ENCODE measurements at places on chromosomes 3 and 15. TPM values are rescaled to one million over a fixed set of nuclear protein-coding genes. Genes with fewer than 3 reads are reported as not detected.

GRCh38 chr15:77860071-77860691 lies 217.3 kb downstream of the TBC1D2B start:
- no peak for DNase-seq

GRCh38 chr15:29675791-29676301 lies 146.4 kb downstream of the TJP1 start:
- no peak for DNase-seq

DNA sequence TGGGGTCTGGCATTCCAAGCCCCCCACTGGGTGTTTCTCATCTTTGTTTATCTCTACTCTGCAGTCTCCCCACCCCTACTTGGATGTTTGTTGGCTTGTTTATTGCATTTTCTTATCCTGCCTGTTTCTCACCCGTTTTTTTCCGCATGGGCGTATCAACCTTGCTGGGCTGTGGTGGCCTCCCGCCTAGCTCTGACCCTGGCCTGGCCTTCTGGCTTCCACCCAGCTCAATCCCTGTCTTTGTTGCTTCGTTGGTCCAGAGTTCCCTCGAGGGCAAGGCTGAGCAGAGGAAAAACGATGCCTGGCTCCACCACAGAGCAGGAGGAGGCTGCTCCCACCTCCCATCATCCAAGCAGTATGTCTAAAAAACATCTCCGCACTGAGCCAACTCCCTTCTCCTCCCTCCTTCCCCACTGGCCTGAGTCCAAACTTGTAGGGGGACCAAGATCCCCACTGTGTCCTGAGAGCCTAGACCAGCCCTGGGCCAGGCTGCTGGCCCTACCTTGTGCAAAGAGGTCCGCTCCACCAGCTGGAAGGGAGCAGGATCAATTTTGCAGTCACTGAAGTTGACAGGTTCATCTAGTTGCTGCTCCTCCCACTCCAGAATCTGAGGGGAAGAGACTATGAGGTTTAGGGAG lies 9.8 kb downstream of the CLCN2 start:
- DNase-seq = no peak

GRCh38 chr3:151262871-151263525 lies 15.3 kb downstream of the P2RY14 start:
- no peak for DNase-seq

DNA sequence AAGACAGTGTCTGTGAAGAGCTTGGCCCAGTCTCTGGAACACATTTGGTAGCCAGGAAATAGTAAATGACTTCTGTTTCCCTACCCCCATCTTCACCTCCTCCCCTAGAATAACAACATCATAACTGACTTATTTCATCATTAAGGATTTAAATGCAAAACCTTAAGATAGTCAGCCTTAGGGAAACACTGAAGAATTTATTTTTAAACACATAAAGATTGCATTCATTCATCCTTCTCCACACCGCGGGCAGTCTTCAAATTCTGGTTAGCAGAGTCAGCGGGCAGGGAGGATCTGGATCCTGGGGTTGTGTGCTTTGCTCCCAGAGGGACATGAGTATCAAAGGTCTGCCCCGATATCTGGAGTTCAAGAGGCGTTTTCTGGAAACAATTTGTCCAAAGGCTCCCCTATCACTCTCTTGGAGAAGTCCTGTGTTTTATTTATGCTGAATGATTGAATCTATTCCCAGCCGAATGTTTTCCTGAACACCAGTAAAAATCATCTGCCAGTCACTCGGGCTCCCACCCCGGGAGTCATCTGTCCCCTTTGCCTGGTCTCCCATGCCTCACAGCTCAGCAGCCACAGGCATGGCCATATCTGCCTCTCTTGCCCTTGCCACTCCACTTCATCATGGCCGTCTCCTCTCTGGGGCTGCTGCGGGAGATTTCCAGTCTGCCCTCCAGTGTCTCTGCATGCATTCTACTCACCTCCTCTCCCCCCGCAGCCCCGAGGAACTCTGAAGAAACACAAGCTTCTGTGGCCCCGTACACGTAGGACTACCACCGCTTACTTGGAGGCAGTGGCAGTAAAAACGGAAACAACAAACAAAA lies 234.7 kb upstream of the CTDSPL start:
- no peak for DNase-seq

DNA sequence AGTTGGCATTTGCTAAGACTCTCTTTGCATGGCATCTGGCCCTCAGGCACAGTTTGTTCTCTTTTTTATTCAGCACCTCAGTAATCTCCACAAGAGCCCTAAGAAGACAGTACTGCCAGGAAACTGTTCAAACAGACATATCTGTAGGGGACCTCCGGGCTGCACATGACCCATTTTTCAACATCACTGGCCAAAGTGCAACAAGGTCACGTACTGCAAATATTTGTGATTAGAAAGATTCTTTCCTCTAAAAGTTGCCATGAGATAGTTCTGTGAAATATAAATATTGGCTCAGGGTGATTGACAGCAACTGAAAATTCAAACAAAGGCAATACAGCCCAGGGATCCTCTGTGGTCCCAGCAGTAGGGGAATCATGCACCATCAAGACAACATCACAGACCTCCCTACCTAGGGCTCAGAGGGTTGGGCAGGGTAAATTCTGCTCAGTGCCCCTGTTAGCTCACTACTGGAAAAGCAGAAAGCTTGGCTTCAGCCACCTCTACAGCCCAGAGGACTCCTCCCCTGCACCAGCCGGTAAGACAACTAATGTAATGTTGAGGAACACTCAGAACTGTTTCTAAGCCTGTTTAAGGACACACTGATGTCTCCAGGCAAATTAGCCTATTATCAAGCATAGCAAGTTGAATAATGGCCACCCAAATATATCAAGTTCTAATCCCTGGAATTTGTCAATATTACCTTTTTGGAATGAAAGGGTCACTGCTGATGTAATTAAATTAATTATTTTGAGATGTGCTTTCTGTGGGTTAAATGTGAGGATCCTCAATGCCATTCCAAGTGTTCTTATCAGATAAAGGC lies 117.4 kb upstream of the LPP start:
- no peak for DNase-seq

DNA sequence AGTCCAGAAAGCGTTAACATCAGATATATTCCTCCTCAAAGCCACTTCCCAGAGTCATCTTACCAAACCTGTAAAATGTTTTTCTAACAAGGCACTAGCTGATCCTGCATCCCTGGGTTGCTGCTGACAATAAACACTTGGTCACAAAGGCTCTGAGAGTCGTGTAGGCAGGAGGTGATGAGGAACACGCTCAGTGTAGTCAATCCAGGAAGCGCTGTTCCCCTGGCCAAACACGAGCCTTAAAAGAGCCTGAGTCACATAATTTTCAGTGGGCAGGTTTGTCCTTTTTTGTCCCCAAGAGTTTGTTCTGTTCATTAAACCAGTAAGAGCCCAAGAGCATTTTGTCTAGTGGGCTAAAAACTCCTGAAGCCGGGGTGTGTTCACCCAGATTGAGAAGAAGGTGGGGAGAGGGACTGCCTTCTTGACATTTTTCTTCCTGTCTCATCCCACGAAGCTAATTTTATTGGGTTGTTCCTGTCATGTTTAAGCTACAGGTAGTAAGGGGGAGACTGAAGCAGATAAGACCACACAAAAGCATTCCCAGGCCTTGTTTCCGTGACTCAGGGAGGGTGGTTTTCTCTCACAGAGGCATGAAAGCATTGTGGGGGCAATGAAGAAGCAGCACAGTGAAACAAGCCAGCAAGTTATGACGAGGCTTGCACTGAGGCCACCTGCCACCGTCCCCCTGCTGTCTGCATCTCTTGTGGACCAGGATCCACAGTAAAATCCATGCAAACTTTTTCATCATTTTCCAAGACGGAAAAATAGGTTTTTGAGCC lies 73.7 kb downstream of the FOXB1 start:
- no peak for DNase-seq

GRCh38 chr15:56913670-56914069 lies 4.8 kb upstream of the TCF12 start:
- no peak for DNase-seq

GRCh38 chr3:4655145-4656045 lies 162.2 kb downstream of the ITPR1 start:
- no peak for DNase-seq

DNA sequence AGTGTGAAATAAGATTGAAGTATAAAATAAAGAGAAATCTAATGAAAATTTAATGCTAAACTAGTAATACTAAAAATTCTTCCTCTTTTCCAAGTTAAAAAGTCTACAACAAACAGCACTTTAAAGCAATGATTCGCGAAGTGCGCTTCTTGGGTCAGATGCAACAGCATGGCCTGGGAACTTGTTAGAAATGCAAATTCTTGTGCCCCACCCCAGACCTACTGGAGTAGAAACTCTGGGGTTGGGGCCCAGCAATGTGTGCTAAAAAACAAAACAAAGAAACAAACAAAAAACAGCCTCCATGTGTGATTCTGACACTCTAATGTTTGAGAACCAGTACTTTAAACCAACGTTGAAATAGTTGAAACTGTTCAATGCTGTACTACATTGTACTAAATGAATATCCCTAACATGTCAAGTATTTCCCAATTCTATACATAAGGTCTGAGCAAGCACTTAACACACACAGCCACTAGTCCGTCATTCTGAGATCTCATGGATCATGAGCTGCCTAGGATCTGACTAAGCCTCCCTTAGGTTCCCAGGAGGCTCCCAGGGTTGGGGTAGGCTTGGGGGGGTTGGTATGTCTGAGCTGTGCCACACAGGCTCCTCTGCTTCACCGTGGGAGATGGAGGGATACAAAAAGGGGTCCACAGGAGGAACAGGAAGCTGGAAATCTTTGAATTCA lies 6.1 kb downstream of the RASGRP1 start:
- no peak for DNase-seq

DNA sequence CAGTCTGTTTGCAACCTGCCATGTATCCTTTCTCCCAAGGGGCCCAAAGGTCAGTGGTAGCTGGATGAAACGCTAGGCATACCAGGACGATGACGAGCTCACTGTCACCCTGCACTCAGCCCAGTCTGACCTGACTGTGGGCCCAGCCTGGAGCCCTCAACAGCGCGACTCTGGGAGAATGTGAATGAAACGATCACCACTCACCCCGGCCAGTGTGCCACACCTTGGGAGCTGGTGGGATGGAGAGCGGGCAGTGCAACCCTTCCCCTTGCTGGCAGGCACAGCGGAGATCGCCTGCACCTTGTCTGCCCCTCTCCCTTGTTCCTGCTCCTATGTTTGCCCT lies 27.2 kb downstream of the SRPRB start:
- no peak for DNase-seq

- no peak for DNase-seq
Observed at GRCh38 chr15:30073915-30074314, 8.8 kb upstream of the GOLGA8J start.

DNA sequence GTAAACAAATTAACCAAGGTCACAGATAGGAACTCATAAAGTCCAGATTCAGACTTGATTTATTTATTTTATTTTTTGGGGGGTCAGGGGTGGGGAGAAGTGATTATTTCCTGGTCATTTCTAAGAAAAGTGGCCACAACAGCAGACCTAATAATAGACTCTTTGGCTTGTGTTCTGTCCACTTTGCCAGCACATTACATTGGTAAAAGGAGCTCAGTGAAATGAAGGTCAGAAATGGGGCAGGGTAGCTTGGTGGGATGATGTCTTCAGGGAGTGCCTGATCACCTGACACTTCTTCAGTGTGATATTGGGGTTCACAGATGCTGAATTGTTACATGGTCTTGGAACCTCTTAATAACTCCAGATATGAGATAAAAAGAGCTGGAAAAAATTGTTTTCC lies 10.1 kb downstream of the VPS8 start:
- no peak for DNase-seq

- peak; percentile 58 for DNase-seq
Observed at GRCh38 chr15:48644827-48645557, 517 bp downstream of the FBN1 start.

DNA sequence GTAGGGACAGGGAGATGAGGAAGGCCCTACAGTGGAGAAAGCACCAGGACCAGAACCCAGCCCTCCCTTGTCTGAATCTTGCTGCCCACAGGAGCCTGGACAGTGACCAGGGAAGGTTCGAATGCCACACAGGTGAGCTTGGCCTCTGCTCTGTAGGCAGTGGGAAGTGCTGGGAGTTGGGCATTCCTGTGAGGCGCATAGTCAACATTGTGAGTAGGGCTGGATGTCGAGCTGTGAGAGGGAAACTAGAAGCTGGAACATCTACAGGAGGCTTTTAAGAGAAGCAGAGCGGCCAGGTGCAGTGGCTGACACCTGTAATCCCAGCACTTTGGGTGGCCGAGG lies 20.3 kb upstream of the ALAS1 start:
- DNase-seq = no peak

GRCh38 chr3:140509534-140509933 lies 168.3 kb upstream of the TRIM42 start:
- no peak for DNase-seq

GRCh38 chr15:91400481-91400880 lies 300.4 kb downstream of the SV2B start:
- DNase-seq = no peak

DNA sequence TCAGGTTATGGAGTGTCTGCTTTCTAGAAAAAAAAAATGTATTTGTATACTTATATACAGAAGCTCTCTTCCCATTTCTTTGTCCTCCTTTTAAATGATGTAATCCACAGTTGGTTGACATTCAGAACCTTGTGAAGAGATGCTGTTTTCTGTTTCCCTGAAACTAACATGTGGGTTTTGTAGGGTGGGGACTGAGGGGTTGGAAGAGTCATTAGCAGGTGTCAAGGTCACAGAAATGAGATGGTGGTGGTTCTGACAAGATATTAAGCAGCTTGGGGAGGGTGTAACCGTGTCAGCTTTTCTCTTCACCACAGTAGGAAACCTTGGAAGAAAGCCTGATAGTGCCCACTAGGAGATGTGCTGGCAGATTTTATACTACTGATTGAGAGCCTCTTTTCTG lies 2.4 kb downstream of the RASA2 start:
- no peak for DNase-seq

- no peak for DNase-seq
Observed at GRCh38 chr3:191499307-191500080, 38.5 kb downstream of the PYDC2 start.

GRCh38 chr15:37517191-37517895 lies 417.0 kb upstream of the MEIS2 start:
- no peak for DNase-seq

- peak; percentile 42 for DNase-seq
Observed at GRCh38 chr15:39685999-39686613, 96.5 kb downstream of the FSIP1 start.

GOLGA8G gene
- total RNA-seq = not detected

ONECUT1 gene
- total RNA-seq = 36.5 TPM

ZNF619 gene
- 5.4 TPM for total RNA-seq

TMEM207 gene
- total RNA-seq = not detected

SNTN gene
- total RNA-seq = not detected

CD96 gene
- total RNA-seq = not detected

BFSP2 gene
- total RNA-seq = not detected

TGM4 gene
- total RNA-seq = not detected
